Erythroblast (primary cell): ENCODE measurements at places on chromosomes 11 and 22.
A peak's percentile ranks its signal among the peaks of the same experiment; 100 is the strongest.

- DNase-seq, result no peak
Measured at GRCh38 chr22:40376149-40376548, 5.8 kb downstream of the SGSM3 start.

DNA sequence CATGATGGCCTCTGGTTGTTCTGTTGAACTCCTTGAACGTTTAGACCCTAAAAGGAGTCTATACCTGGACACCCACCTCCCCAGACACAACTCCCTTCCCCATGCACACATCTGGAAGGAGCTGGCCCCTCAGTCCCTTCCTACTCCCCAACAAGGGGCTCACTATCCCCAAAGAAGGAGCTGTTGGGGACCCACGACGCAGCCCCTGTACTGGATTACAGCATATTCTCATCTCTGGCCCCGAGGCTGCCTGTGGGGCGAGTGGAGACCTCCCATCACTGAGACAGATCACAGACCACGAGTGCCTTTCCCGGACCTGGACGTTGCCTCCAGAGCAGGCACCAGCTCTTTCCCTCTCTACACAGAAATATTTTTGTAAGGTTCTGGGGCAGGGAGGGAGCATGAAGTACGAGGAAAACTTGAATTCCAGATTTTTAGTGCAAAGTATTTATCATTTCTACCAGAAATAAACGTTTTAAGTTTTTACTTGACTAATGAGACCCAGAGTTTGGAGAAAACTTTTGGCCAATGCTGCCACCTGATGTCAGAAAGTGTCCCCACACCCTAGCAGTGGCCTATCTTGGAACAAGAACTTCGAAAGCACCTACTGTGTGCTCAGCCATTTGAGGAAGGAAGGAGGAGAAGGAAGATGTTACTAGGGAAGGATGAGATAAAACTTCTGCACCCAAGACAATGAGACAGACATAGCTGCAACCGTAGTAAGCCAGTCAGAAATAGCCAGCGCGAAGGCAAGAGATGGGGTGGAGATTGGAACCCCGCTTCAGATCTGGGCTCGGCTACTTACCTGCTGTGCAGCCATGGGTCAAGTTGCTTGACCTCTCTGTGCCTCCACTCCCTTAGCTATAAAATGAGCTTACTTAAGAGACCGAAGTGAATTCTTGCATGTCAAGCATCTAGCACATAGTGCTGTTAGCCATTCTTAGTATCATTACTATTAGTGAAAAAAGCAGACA is 10.2 kb upstream of the POU2F3 start:
- DNase-seq, result no peak

- DNase-seq, result peak; percentile 82
Measured at GRCh38 chr11:120303004-120303637, 22.0 kb upstream of the TLCD5 start.

GRCh38 chr11:69400771-69401590 is 80.5 kb upstream of the LINC01488 start:
- no peak for DNase-seq

GRCh38 chr22:29330753-29331152 is 15.3 kb upstream of the RASL10A start:
- no peak for DNase-seq

DNA sequence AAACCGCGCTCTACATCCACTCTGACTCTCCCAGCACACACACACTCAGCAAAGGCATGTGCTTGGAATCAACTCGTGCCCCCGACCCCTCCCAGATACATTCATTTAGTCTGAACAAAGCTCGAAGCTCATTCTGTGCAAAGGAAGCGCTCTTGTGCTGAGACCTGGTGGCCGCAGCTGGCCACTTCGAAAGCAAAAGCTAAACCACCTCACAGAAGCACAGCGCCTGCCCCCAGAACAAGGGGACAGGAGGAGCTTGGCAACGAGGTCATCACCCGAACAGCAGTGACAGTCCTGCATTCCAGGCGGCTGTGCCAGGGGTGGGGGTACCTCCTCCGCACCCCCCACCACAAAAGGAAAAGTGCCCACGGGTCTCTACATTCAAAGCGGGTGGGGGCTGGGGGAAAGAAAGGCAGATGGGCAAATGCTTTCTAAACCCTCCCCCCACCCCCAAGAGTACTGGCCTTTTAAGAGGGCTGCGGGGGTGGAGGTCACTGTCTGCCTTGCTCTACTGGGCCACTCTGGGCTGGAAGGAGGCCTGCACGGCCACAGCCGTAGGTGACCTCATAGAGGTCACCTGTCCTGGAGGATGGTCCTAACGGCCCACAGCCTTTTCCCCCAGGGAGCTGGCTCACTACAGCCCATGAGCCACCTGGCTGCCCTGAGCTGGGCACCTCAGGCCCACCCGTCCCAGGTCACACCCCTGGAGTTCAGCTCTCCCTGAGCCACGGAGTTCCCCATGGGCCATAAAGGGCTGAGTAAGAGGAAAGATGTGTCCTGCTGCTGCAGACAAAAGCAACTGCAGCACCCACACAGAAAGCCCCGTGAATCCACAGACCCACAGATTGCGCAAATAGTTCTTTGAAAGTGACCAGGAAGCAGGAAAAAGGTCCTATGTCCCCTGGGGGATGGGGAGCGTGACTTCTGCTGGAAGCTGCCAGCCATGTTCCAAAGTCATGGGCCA is 21.3 kb downstream of the CBX7 start:
- no peak for DNase-seq

DNA sequence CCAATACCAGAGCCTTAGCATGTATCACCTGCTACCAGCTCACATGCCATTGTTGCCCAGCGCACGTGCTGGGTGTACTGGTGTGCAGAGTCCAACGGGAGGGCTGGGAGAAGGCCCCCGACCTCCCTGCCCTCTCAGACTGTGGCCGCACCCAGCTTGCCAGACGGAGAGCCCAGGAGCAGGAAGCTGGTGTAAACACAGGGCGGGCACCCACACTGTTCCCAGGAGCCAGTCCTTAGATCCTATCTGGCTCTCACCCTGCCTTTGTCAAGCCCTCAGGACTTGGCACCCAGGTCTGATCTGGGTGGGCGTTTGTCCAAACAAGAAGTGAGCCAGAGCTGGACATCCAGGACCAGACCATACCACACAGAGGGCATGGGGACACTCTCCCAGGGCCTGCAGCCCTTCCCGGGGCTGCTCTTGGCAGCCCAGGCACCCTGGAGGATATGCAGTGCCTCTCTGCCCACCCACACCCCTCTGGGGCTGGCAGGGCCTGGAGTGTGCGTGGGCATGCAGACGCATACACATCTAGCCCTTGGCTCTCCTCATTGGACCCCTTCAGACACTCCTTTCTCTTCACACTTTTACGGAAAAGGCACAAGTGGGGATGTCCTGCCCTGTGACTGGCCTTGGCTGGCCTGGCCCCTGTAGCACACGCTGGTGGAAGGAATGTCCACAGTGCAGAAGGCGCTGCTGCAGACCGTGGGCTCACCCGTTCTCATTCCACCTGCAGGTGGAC is 19.9 kb upstream of the CLDN5 start:
- no peak for DNase-seq

- peak; percentile 9 for DNase-seq
Measured at GRCh38 chr11:92458486-92458885, 233.9 kb downstream of the FAT3 start.

DNA sequence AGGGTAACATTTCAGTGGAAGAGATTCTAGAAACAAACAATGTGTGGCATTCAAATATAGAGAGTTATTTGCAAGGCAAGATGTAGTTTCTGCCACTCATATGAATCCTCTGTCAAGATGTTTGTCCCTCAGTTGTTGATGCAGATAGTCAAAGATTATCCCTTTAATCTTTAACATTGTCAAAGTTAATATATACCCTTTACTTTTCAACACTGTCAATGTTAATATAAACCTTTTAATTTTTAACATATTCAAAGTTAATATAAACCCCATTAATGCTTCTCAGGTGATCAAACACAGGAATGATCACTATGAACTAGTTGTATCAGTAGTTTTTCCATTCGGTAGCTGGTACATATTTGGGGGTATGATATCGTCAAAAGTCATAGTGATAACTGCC is 51.9 kb upstream of the PICALM start:
- no peak for DNase-seq

GRCh38 chr11:59862252-59862651 is 4.0 kb downstream of the TCN1 start:
- DNase-seq, result no peak

GRCh38 chr11:119316016-119316728 is 758 bp downstream of the MCAM start:
- DNase-seq, result no peak

DNA sequence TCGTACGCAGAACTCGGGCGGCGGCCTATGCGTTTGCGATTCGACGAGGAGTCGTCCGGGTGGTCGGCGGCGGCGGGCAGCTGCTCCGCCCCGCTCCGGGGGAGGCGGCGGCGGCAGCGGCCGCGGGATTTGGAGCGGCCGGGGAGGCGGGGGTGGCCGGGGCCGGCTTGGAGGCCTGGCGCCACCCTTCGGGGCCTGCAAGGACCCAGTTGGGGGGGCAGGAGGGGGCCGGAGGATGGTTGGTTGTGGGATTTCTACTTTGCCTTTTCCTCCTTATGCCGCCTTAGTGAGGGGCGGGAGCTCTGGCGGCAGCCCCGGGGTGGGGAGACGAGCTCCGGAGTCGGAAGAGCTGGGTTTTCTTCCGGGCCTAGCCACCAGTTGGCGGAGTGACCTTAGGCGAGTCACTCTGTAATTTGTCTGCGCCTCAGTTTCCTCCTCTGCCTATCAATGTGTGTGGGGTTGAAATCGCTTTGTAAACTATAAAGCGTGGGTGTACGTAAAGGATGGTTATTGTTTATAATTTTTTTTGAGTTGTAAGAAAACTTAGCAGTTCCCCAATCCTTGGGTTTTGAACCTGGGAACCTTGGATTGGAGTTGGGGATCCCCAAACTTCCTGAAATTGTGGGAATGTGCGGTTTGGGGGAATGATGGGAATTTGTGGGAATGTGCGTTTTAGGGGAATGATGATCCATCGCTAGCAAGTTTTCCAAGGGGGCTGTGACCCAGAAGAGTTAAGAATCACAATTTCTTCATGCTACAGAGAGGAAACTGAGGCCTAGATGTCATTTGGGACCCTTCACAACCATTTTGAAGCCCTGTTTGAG is 679 bp downstream of the TUG1 start:
- DNase-seq, result peak; percentile 83

- DNase-seq, result no peak
Measured at GRCh38 chr22:41557401-41558240, 3.2 kb upstream of the CSDC2 start.

- DNase-seq, result no peak
Measured at GRCh38 chr22:48639896-48640748, 1187.6 kb downstream of the BRD1 start.

- DNase-seq, result peak; percentile 73
Measured at GRCh38 chr11:18633256-18634139, 644 bp downstream of the SPTY2D1 start.

DNA sequence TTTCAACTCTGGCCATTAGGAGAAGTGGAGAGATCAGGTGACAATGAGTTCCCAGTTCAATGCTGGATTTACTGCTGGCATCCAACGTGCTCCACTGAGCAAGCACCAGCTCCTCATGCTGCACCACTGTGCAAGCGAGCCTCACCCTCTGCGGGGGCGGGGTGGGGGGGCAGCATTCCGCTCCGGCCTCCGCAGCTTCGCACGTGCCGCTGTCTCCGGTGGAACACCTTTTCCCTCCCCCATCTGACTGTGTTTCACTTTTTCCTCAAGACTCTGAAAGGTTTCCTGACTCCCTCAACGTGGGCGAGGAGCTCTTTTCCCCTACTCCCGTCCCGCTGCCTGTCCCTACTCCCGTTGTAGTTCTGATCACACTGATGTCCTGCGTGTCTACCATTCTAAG is 835 bp upstream of the RHOD start:
- peak; percentile 37 for DNase-seq

DNA sequence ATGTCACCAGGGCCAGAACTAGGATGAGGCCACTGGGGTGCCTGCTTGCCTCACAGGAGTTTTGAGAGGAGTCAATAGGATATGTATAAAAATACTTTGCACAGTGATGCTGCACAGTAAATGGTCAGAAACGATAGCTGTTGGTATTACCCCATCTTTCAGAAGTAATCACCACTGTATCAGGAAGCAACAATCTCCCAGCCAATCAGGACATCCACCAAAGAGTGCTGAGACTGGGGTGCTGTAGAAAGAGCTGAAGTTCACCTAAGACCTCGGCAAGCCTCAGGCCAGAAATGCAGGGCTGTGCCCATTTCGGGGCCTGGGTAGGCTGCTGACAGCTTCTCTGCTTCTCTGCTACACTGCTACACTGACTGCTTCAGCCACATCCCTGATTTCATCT is 17.4 kb downstream of the LMO2 start:
- peak; percentile 70 for DNase-seq

DNA sequence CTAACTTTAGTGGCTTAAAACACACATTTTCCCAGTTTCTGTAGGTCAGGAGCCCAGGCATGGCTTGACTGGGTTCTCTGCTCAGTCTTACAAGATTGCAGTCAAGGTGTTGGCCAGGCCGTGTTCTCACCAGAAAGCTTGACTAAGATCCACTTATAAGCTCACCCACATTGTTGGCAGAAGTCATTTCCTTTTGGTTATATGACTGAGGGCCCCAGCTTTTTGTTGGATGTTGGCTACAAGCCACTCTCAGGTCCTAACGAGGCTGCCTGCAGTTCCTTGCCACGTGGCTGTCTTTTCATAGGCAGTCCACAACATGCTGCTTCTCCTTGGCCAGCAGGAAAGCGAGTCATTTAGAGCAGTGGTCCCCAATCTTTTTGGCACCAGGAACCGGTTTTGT is 79.3 kb upstream of the CRTAM start:
- DNase-seq, result no peak

GRCh38 chr11:74288911-74289310 is 22.5 kb downstream of the P4HA3 start:
- DNase-seq, result no peak

GRCh38 chr22:11616811-11617210 is 3911.2 kb upstream of the OR11H1 start:
- DNase-seq, result no peak
